ENCODE measurements at places on chromosomes 6 and 20. TPM values are rescaled to one million over a fixed set of nuclear protein-coding genes. Genes with fewer than 3 reads are reported as not detected.
A peak's percentile ranks its signal among the peaks of the same experiment; 100 is the strongest.

DNA sequence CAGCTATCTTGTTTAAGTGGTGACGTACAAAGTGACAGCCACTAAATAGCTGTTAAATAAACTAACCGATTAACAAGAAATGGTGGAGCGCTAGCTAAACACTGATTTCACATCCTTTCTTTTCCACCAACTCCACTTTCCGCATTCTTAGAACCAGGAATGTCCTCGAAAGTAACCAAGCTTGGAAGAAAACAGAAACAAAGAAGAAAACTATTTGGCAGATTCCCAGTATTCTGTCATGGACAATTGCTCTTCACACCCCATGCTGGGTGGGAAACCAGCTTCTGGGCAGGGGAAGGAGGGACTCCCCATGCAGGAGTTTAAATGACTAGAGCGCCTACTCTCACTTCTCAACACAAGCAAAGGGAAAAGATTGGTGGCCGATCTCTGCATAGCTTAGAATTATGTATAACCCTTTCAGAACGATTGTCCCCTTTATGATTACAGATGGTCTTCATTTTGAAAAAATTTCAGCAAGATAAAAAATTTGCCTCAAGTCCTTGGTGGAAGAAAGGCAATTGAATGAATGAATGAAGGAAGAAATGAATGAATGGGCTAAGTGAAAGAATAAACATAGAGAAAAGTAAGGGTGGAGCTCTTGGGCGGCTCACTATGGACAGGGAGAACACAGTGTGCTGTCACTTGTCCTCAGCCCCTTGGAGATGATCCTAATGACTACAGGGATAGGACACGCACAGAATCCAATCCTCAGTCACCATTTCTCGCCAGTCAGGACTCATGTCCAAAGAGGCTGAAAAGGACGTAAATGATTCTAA, 148.7 kb upstream of the NEDD9 start:
- DNase-seq = peak; percentile 98

Gene C20orf204
- total RNA-seq = not detected

DNA sequence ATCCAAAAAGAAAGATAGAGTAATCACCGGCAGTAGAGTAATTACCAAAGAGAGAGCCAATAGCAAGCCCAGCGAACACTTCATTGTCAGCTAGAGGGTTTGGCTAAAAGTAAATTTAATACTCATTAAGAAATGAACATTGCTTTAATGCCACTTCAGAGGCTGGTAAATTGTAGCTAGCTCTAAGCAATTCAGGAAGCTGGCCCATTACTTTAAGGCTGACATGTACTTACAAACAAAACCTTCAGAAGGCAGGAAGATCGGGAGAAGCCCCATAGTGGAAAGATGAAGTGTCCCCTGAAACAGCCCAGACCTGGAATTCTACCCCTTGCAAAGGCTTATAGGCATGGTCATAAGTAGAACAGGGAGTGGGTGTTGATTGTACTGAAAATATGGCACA, 396.6 kb upstream of the ID4 start:
- DNase-seq = no peak

- no peak for DNase-seq
Observed at GRCh38 chr20:45067087-45067486, 33.8 kb downstream of the KCNS1 start.

Gene PDE10A
- 6.9 TPM for total RNA-seq

- DNase-seq = no peak
Observed at GRCh38 chr20:41447006-41447405, 80.4 kb upstream of the EMILIN3 start.

- no peak for DNase-seq
Observed at GRCh38 chr20:11064946-11065345, 391.1 kb upstream of the JAG1 start.

Gene LTB
- total RNA-seq = 50.8 TPM

DNA sequence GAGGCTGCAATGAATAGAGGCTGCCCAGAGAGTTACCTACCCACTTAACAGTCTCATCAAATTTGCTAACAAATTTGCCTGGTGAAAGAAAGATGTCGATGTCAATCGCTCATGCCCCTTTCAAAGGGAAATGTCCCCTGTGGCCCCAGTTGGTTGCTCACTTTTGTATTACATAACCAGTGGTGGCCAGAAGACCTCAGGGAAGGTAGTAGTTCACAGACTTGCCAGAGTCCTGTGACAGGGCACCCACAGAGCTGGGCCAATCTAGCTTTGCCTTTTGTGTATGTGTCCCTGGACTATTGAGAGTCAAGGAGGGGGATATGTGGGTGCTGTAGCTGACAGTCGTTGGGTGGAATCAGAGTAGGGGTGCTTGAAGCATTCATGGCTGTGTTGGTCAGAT, 70.7 kb upstream of the CCN6 start:
- DNase-seq = no peak
